ENCODE measurements at places on chromosomes 3 and 15. TPM values are rescaled to one million over a fixed set of nuclear protein-coding genes. Genes with fewer than 3 reads are reported as not detected.

- no peak overlapping the region for H3K27ac ChIP-seq
- H3K4me3 ChIP-seq = no peak overlapping the region
- H3K36me3 ChIP-seq = no peaks in the 10 kb centered on the region
- H3K27me3 ChIP-seq = no peaks in the 10 kb centered on the region
- H3K4me1 ChIP-seq = no peaks in the 10 kb centered on the region
These were observed 899.8 kb downstream of the ROBO2 start for GRCh38 chr3:77939726-77940125.

- peak overlapping the region; percentile 62 for H3K27ac ChIP-seq
- H3K36me3 ChIP-seq = no peaks in the 10 kb centered on the region
- H3K4me1 ChIP-seq = no peaks in the 10 kb centered on the region
- peak; percentile 90 for DNase-seq
These were observed 710 bp downstream of the TJP1 start for GRCh38 chr15:29821416-29822099.

DNA sequence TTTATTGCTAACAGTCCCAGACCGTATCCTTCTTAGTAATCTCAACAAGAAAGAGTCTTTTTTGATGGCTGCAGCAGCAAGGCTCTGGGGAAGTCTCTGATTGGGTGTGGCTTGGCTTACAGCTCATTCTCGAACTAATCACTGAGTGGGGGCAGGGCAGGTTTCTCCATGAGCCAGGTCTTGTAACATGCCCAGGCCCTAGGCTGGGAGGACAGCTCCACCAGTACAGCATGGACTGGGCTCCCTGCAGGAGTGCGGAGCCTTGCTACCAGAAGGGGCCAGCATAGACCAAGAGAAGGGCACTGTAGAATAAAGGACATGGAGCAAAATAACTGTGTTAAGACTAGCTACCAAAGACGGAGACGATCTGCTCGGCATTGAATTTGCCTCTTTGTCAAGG is 7.2 kb downstream of the CD276 start:
- peak; percentile 86 for DNase-seq
- peaks cover 2% of the 10 kb centered on the region for H3K4me1 ChIP-seq
- H3K27me3 ChIP-seq = no peaks in the 10 kb centered on the region
- H3K36me3 ChIP-seq = no peaks in the 10 kb centered on the region

DNA sequence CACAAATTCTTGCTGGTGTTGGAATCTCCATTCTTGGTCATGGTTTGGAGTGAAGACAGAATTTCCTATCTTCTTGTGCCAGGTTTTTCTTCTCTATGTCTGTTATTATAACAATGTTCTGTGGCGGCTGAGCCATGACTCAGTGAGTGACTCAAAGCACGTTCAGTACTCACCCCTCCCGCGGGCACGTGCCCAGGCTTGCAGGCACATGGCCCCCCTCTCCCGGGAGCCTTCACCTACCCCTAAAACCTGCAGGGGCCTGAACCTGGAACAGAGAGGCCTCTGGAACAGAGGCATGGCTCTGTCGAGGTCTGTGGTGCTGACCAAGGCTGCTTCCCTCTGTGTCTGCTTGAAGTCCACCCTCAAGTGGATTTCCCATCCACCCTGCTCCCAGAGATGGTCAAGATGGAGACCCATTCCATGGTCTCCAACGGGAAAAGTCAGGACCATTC is 27.6 kb downstream of the PLXNB1 start:
- H3K27me3 ChIP-seq = no peaks in the 10 kb centered on the region
- H3K4me3 ChIP-seq = no peak overlapping the region
- no peaks in the 10 kb centered on the region for H3K36me3 ChIP-seq
- peaks cover 4% of the 10 kb centered on the region for H3K4me1 ChIP-seq
- peak; percentile 97 for DNase-seq

DNA sequence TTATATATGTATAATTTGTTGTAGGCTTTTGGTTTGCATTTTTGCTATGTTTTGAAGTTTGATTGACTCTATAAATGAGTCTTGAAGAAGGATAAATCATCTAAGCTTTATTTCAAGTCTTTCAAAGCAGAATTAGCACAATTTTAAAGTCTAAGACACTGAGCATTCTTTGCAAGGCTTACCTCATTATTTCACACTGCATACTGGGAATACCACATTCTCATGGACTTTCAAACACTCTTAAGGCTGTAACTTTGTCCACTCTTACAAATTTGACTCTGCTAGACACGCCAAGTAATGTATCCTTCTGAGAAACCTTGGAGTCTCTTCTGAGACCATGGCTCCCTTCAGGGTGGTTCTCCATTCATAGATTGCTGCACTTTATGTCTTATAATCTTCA is 281.3 kb upstream of the COL8A1 start:
- no peaks in the 10 kb centered on the region for H3K36me3 ChIP-seq
- no peak for DNase-seq
- H3K27ac ChIP-seq = no peak overlapping the region
- H3K4me3 ChIP-seq = no peak overlapping the region
- no peaks in the 10 kb centered on the region for H3K27me3 ChIP-seq

HEMK1 gene
- total RNA-seq = 12.0 TPM

- H3K36me3 ChIP-seq = peaks cover 6% of the 10 kb centered on the region
- DNase-seq = peak; percentile 55
- H3K27me3 ChIP-seq = no peaks in the 10 kb centered on the region
- H3K27ac ChIP-seq = peak overlapping the region; percentile 42
These were observed 172.2 kb downstream of the ATP10A start for GRCh38 chr15:25690673-25691543.
